NCI-H1436 treated with DMSO at 0.1 percent for 48 hours (cell line): ENCODE measurements at places on chromosomes 4 and X.

DNA sequence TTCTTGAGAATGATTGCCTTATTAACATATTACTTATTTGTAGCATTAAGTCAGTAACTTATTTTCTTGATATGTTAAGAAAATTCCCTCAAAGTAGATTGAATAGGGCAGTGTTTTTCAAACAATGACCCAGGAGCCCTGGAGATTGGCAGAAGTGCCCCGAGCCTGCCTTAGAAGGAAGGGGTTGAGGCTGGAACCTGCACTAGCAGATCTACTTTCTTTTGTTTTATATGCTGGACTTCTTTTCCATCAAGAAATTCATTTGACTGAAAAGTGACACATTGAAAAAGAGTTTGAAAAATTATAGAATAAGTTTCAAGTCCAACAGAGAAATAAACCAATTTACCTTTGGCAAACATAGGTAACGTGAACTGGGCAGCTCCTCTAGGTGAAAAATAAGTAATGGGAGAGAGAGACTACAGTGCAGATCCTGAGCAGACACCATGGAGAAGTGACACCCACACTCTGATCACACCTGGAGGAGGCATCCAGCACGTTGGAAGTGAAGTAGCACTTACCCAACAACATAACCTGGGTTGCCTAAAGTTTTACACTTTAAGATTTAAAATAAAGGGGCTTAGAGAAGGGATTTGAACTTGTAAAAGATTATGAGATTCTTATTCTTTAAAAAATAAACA is 18.6 kb downstream of the ARSJ start:
- DNase-seq: no peak

GRCh38 chr4:94175553-94176261 is 32.0 kb upstream of the SMARCAD1 start:
- no peak for DNase-seq

DNA sequence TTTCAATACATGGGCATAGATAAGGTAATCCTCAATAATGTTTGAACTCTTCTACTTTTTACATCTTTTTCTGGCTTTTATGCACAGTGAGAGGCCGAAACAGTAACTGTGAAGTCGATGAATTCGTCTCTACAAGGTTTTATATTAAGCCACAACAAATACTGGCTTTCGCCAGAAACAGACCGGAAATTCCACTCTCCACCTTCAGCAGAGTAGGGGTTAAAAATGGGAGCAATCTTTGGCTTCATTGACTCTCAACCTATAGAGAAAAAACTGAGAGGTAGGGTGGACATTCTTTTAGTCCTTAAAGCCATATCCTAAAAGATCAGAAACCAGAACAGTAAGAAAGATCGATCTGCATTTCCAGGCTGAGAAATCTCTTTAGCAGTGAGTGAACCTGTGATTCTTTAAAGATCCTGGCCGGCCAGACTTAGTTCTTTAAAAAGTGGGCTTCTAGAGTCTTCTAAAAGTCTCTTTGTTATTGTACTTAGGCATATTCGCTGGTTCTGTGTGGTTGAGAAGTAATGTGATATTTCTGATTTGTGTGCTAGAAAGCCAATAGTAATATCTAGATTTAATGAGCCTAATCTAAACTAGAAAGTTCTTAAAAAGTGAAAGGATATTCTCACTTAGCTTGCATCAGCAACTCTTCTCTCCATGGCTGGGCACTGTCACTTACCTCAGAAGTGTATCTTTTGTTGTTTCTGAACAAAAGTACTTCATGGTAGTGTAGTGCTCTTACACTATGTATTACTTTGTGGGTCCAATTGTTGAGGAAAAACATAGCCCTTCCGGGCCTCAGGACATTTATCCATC is 2.0 kb downstream of the HSPA4L start:
- DNase-seq: no peak

GRCh38 chrX:18877469-18877868 is 106.4 kb downstream of the PHKA2 start:
- no peak for DNase-seq

DNA sequence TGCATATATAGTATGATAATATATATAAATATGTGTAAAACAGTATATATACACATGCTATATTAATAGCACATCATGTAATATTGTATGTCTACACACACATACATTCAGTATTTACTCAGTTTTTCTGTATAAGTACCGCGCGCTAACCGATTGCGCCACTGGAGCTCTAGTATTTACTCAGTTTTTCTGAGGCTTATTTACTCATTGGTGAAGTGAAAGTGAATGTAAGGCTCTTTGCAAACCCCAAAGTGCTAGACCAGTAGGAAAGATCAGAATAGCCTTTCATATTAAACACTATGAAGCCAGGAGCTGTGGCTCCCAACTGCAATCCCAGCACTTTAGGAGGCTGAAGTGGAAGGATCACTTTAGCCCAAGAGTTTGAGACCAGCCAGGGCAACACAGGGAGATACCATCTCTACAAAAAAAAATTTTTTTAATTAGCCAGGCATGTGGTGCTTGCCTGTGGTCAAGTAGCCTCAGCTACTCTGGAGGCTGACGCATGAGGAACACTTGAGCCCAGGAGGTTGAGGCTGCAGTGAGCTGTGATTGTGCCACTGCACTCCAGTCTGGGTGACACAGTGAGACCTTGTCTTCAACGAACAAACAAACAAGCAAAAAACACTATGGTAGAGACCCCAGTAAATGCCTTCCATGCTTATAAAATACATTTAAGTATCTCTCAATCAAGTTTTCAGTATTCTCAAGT is 125.8 kb downstream of the KIT start:
- DNase-seq: no peak

GRCh38 chr4:125572601-125573000 is 257.8 kb downstream of the FAT4 start:
- no peak for DNase-seq

- no peak for DNase-seq
Observed at GRCh38 chrX:150234126-150234525, 129.0 kb upstream of the MAMLD1 start.

- no peak for DNase-seq
Observed at GRCh38 chrX:35728481-35728880, 69.7 kb upstream of the MAGEB16 start.

DNA sequence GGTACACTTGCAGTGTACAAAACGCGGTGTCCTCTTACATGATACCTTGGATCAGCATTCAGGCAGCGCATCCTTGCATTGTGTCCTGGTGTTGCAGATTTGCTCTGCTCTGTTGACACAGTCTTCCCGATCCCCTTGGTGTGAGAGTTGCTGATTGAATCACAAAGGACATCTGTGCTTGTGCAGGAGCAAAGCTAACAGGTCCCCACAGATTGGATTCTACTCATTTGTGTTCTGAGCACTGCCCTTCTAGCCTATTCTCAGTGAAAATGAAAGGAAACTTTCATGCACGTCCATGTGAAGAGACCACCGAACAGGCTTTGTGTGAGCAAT is 171.4 kb downstream of the FRMPD4 start:
- no peak for DNase-seq

DNA sequence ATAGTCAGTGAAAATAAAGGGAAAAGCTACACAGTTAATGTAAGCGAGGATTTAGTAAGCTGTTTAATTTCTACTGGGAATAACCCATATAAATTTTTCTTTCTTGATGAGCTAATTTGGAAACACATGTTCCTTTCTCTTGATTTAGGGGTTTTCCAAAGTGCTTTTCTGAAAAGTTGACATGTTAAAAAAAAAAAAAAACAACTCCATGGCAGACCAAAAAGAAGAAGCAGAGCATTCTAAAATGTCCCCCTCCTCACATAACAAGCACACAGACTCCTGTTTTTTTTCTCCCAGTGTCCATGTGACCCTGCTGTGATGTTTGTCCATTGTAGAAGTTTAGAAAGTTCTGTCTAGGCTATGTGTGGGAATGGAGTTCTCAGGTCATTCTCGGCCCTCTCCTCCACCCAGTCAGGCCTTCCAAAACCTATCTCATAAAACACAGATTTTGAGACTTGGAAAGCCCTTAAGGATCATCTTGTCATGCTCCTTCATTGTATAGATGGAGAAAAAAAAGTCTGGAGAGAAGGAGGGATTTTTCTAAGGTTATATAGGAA is 792 bp downstream of the CLIC2 start:
- no peak for DNase-seq

DNA sequence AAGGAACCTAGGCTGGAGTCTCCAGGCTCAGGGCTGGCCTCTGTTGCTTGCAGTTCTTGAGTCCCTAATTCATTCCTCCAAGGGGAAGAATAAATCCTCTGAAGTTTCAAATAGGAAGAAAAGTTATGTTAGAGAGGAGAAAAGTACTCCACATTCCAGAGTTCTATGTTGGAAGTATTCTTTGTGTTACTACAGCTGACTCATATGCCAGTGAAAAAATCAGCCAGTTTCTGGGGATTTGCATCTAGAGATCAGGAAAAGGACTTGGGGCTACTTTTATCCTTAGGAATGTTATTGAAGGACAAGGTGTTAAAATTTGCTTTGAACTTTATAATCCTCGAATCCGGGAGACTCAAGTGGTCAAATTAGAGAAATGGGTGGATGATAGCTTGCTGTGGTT is 11.7 kb upstream of the NUDT9 start:
- no peak for DNase-seq

GRCh38 chr4:126250006-126250405 is 935.3 kb downstream of the FAT4 start:
- DNase-seq: no peak

- no peak for DNase-seq
Observed at GRCh38 chrX:113651306-113651705, 810.7 kb upstream of the AMOT start.

- no peak for DNase-seq
Observed at GRCh38 chr4:189147005-189147929, 793.4 kb upstream of the FRG1 start.

DNA sequence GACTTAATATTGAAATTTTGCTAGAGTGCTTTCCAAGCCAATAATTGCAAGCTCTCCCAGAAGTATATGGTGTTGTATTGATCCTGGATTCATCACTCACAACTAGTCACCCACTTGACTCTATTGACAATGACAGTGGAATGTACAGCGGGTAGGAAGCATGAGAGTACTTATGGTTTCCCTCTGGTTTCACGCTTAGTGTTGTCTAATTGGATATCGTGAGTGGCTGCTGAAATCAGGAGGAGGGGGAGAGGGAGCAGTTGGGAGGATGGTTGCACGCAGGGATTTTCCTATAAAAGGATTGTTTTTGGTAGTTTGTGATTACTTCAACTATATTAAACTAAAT is 1819.5 kb upstream of the TENM3 start:
- no peak for DNase-seq

GRCh38 chr4:38082424-38083385 is 122.5 kb downstream of the PTTG2 start:
- no peak for DNase-seq

- DNase-seq: no peak
Observed at GRCh38 chrX:18949944-18950301, 34.0 kb downstream of the PHKA2 start.
